ENCODE measurements at places on chromosomes 12 and 14. TPM values are rescaled to one million over a fixed set of nuclear protein-coding genes. Genes with fewer than 3 reads are reported as not detected.

GPD1 gene
- 15.8 TPM for polyA plus RNA-seq

GPR137C gene
- 1.4 TPM for polyA plus RNA-seq

GALNT16 gene
- 56.5 TPM for polyA plus RNA-seq

BCL2L14 gene
- polyA plus RNA-seq, result not detected

TAMALIN gene
- polyA plus RNA-seq, result 27.2 TPM

CFAP54 gene
- not detected for polyA plus RNA-seq

RNASE13 gene
- polyA plus RNA-seq, result not detected

KRT75 gene
- polyA plus RNA-seq, result not detected

PRPF40B gene
- 13.4 TPM for polyA plus RNA-seq

SLC5A8 gene
- not detected for polyA plus RNA-seq

DUSP6 gene
- 23.4 TPM for polyA plus RNA-seq

TMPRSS12 gene
- polyA plus RNA-seq, result not detected

PIWIL1 gene
- 0.01 TPM for polyA plus RNA-seq

TSPAN8 gene
- 0.09 TPM for polyA plus RNA-seq

GDF11 gene
- 3.2 TPM for polyA plus RNA-seq

ADCY6 gene
- polyA plus RNA-seq, result 123 TPM

KRT83 gene
- polyA plus RNA-seq, result not detected

RNF212B gene
- not detected for polyA plus RNA-seq

- DNase-seq, result no peak
These were observed 1.1 kb upstream of the RFX4 start for GRCh38 chr12:106581543-106582248.

- no peak for DNase-seq
These were observed 143.0 kb upstream of the ATXN7L3B start for GRCh38 chr12:74394647-74395046.

- DNase-seq, result no peak
These were observed 1061.8 kb downstream of the BCL11B start for GRCh38 chr14:98210045-98210672.

DNA sequence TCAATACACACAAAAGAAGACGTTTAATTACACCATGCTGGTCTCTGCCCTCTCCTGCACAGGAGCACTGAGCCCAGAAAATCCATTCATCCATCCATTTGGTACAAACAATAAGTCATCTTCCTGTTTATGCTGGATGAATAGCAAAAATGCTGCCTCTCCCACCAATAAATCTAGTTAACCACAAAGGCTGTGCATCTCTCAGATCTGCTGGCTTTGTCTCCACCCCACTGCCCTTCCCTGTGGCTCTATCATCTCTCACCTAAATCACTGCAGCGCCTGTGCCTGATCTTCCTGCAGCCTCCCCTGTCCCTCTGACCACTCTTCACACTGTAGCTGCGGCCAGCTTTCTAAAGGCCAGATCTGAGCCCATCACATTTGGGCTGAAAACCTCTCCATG lies 72.9 kb upstream of the DDX11 start:
- DNase-seq, result no peak

GRCh38 chr12:49253033-49253623 lies 11.8 kb upstream of the TUBA1C start:
- no peak for DNase-seq

DNA sequence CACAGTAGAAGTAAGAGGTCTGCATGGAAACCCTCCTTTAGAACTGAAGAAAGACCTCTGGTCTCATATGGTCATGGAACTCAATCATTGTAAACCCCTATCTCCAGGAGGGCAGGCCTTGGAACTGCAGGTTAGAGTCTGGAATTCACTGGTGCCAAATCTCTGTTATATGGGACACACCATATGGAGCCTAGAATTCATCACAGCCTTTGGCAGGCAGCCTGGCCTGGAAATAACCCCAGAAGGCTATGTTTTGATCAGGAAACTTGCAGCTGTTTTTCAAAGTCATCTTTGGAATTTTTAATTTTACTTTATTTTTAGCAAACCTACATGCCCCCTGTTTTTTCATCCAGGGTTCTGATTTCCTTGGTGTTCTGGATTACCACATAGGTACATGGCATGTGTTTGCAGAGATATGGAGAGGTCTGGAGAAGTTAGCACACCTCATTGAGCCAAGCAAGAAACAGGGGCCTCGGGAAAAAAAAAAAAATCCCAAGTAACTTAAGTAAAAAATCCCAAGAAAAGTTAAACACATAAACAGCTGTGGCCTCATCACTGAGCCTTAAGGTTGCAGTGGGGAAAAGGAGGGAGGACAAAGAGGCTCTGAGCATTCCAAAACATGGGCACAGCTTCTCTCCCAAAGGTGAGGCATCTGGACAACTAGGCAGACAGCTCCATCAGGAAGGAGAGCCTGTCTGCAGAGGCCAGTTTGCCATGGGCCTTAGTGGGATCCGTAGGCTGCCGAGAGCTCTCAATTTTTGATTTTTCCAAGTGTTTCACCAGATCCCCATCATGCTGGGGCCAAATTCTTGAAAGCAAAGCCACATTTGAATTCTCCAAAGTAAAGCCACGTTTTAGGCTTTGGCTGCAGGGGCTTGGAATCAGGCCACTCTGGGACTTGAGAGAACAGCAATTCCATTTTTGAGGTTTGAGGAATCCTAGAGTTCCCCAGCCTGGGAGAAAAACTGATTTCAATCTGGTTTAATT lies 339.6 kb upstream of the TBX3 start:
- DNase-seq, result peak; percentile 37

- DNase-seq, result peak; percentile 29
These were observed 48.8 kb downstream of the NINJ2 start for GRCh38 chr12:614411-614970.

- DNase-seq, result no peak
These were observed 660 bp upstream of the HCFC2 start for GRCh38 chr12:104063712-104064030.

- DNase-seq, result no peak
These were observed 52.8 kb downstream of the AKAP6 start for GRCh38 chr14:32381869-32382268.

- no peak for DNase-seq
These were observed 69.1 kb downstream of the PPP2R5E start for GRCh38 chr14:63474111-63474510.

GRCh38 chr12:21962236-21962635 lies 21.0 kb upstream of the ABCC9 start:
- DNase-seq, result no peak

DNA sequence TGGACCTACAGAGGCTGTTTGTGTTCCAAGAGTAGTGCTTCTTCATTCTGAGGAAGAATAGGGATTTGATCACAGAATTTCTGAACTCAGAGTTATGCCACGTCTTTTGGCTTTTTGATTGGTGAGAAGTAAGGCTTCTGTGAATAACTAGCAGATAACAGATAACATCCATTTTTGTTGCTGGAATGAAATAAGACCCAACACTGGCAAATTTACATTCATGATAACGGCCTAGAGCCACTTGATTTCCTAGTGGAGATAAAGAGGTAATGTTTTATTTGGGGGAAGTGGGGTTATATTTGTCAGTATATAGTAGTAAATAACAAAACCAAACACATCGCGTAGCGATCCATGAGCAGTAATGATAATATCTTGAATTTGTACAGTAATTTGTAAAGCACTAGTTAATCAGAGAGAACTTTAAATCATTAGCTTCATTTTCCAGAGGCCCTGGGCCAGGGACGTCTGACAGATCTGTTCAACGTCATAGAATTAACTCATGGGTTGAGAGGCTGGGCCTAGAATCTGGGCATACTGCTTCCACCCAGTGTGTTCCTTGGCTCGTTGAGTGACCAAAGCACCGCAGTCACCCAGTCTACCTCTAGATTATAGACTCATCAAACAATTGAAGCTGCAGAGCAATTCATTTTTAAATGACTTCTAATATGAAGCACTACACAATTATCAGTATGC lies 79.6 kb downstream of the HMGA2 start:
- DNase-seq, result no peak

DNA sequence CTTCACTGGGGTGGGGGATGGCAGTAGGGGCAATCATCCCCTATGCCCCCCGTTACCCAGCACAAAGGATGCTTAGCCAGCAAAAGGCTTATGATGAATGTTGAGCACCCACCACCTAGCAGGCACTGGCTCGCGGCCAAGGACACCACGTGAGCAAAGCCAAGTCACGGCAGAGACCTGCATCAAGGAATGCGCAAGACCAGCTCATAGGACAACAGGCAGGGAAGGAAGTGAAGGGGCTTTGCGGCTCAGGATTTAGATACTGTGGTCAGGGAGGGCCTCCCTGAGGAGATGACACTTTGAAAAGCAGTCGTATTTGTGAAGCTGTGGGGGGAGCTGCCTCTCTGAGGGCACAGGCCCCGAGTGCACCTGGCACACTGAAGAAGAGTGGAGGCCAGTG lies 32.8 kb downstream of the SH2B3 start:
- DNase-seq, result no peak

- no peak for DNase-seq
These were observed 143.9 kb upstream of the FUT8 start for GRCh38 chr14:65268594-65268993.

DNA sequence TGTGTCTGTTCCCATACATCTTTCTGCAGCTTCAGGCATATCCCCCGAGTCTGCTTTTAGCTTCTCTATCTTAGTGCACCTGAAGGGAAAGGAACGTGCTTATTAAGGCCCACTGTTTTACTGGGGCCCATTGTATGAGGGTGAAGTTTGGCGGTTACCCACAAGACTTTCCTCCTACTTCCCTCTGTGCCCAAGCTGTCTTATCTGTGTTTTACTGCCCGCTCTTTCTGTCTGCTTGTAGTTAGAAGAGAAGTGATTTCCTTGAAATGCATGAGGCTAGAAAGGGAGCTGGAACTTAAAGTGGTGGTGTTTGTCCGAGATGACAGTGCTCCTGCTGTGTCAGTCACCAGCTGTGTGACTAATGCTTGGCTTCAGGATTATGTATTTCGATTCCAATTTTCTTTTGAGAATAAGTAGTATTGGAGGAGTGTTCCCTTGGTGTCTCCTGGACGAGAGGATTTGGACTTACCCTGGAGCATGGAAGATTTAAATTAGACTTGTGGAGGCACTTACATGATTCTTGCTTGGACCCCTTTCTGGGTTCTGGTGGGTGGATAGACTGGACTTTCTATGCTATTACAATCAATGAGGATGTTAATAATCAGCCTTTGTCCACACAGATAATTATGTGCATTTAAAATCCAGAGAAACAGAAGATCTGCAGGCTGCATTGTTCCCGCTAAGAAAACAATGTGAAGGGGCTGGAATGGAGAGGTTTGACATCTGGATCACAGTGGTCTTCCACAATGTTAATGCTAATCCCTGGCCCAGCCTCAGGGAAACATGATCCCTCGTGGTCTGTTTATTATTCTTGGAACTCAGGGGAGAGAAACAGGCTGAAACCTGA lies 13.9 kb upstream of the KRT86 start:
- DNase-seq, result no peak

GRCh38 chr14:96275177-96276112 lies 19.4 kb downstream of the BDKRB1 start:
- DNase-seq, result peak; percentile 73

GRCh38 chr12:5244513-5244972 lies 187.4 kb upstream of the NTF3 start:
- DNase-seq, result no peak

DNA sequence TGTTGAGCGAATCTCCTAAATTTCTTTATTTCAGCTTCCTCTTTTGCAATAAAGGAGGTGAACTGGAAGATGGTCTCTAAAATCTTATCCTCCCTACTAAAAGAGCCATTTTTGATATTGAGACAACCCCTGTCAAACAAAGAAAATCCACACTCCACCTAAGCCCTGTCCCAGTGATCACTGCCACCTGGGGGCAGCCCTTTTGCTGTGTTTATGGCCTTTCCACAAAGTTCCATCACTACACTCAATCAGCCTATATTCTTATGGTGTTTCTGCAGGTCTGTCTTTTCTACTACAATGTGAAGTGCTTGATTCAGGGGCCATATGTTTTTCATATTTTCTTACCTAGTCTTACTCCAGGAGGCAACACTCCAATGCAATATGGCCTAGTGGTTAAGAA lies 163.7 kb downstream of the BMP4 start:
- no peak for DNase-seq

DNA sequence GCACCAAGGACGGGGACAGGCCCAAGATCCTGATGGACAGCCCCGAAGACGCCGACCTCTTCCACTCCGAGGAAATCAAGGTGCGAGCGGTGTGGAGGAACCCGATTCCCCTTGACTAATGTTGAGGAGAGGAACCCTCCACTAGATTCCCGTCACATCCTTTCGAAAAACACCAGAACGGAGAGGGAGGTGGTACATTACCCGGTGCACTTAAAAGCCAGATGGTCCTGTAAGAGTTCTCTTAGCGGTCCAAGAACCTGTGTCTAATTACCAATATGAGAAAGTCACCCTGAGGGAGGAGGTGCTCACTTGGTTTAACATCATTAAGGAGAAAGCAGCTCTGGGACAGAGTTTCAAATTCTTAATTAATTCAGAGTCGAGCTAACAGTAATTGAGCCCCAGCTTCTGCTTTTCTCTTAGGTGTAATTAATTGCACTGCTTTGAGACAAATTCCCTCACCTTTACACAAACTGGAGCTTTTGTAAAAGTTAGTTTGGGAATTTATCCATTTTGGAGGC lies 450 bp downstream of the PRKAB1 start:
- DNase-seq, result no peak

GRCh38 chr14:85316701-85317410 lies 213.1 kb upstream of the FLRT2 start:
- DNase-seq, result no peak

DNA sequence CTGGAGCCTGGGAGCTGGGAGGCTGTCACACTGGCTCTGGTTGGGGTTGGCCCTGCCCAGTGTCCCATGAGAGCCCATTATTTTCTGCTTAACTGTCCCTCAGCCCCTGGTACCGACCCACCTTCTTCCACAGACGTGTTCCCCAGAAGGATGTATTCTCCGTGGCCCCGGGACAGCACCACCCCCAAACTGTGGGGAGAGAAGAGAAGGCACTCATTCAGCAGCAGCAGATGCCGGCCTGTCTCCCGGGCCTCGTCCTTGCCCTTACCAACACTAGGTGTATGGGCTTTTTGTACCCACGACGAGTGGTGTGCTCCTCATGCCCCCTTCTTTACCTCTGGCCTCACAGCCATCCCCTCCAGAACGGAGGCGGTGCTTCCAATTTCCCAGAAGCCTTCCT lies 38.1 kb downstream of the LRTM2 start:
- no peak for DNase-seq

- DNase-seq, result no peak
These were observed 27.7 kb downstream of the CCDC85C start for GRCh38 chr14:99576304-99576703.

GRCh38 chr14:61269321-61270083 lies 11.6 kb downstream of the TMEM30B start:
- DNase-seq, result peak; percentile 71

DNA sequence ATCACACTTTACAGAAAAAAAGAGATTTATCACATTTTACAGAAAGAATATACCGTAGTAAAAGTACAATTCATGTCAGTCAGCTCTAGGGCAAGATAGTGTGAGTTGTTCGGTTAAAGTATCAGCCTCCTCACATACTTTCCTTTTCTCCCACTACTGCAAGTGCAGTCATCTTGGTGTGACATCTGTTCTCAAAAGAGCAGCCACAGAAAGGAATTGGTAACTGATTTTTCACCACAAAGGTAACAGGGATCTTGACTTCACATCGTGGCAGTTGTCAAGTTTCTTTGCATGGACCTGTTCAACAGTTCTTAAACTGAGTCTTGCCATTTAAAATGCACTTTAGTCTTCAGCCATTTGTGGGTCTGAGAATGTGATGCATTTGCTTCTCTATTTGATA lies 5.0 kb upstream of the E2F7 start:
- DNase-seq, result no peak

All from heart right ventricle (tissue), 16 donors.